ENCODE measurements at places on chromosomes 3 and 15.

GRCh38 chr15:72852273-72852672, 68.7 kb upstream of the ADPGK start:
- no peak for DNase-seq

- DNase-seq = no peak
Observed at GRCh38 chr3:187706971-187707370, 4.6 kb upstream of the RTP2 start.

GRCh38 chr3:138498991-138499390, 64.6 kb downstream of the ESYT3 start:
- no peak for DNase-seq

DNA sequence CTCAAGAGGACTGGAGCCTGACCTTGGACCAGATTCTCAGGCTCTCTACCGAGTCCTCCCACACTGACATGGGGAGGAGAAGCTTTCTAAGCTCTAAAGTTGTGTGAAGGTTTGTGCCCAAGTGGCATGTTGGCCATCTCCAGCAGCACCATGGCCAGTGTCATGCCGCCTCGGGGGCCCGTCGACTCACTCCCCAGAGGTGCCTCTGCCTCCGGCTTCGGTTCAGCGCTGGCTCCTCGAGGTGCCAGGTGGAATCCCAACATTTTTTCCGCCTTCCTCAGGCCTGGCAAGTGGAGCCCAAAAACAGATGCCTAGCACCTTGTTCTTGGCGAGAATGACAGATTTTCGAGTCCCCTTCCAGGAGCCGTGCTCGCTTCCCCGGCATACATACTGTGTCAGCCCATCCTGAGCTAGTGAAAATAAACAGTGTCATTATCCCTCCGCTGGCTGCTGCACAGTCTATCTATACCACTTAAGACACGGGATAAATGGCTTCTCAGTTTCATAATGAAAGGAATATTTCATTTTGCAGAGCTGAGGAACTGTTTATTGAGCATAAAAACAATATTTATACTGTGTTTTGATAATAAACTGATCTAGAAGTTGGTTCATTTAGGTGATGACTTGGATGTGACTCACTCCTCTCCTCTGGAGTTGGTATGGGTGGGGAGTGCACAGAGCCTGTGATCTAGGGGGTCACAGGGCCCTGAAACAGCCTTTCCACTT, 328.5 kb upstream of the TLE3 start:
- no peak for DNase-seq

GRCh38 chr3:59632760-59633573, 583.1 kb upstream of the CFAP20DC start:
- no peak for DNase-seq

- DNase-seq = no peak
Observed at GRCh38 chr3:43163895-43164493, 58.1 kb upstream of the POMGNT2 start.

DNA sequence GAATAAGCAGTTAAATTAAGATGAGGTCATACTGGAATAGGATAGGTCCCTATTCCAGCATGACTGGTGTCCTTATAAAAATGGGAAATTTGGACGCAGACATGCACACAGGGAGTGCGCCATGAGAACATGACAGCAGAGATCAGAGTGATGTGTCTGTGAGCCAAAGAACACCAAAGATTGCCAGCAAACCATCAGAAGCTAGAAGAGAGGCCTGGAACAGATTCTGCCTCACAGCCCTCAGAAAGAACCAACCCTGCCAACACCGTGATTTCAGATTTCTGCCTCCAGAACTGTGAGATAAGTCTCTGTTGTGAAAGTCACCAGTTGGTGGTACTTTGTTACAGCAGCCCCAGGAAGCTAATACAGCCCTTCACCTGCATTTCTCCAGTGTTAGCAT, 34.7 kb downstream of the EPHB1 start:
- no peak for DNase-seq

DNA sequence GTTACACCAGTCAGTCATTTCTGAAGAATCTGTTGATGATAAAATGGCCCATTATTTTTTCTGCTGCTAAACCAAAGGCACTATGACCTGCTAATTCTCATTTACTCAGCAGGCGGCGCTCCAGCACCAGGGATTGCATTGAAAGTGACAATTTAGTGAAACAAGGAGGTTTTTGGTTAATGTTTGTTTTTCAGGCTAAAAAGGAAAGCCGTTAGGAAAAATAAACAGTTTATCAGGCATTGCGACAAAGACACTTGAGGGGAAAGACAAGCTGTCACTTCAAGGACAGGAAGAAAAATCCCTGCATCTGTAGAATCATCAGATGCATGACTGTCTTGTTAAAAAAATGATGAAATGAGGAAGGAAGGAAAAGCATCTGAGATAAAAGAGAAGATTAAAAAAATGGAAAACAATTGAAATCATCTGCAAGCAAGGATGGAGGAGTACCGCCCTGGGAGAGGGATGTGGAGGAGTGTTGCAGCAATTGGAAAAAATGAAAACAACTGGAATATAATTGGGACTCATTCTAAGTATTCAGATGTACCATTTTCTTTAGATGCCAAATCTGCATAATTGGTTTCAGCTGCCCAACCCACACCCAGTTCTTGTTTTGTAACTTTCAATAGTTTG, 54.0 kb downstream of the NR1D2 start:
- no peak for DNase-seq

GRCh38 chr3:183468424-183468823, 40.0 kb upstream of the MCF2L2 start:
- no peak for DNase-seq

DNA sequence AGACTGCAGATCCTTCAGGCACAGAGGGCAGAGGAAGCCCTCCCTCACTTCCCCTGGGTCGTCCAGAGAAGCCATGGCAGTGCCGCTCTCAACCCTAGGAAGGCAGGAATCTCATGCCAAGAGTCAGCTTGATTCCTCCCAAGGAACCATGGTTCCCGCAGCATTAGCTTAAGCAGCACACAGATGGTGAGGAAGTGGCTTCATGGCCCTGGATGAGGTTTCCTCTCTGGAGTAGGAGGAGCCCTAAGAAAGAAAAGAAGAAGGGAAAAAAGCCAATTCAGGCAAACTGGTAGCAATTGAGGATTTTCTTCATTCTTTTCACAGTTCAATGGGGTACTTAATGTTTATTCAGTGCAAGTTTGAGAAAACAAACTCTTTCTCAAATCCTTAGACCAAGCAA, 2.9 kb downstream of the RBSN start:
- no peak for DNase-seq

DNA sequence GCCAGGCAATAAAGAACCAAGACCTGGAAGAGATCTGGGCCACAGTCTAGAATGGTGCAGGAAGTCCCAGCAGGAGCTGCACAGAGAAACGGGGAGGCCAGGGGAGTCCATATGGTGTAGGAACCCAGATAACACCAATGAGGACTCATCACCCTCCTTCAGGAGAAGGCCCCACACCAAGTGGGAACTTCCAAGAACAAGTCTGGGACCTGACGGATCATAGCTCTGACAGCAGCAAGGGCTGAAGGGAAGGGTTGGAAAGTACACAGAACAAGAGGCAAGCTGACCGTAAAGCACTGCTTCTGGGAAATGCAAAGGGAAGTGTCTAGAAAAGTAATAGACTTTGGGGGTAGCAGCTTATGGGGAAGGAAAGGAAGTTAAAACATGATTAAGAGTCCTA, 34.5 kb downstream of the ANO10 start:
- no peak for DNase-seq

GRCh38 chr3:194285024-194285849, 65.9 kb downstream of the CPN2 start:
- DNase-seq = no peak

DNA sequence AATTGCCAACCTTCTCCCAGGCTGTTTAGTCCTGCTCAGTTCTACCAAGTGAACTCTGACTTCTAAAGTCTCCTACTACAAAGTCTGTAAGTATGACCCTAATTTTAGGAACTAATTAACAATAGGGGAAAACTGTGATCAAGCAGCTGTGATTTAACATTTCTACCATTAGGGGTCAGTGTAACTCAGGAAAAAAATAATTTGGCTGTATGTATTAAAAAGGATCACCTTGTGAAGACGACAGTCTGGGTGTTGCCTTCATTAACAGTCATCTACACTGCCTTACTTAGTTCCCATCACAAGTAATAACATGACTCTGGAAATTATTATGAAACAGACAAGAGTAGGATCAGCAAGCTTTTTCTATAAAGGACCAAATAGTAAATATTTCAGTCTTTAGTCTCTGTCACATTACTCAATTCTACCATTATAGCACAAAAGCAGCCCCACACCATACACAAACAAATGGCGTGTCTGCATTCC, 4.2 kb upstream of the NPHP3 start:
- DNase-seq = no peak

- DNase-seq = no peak
Observed at GRCh38 chr15:56165234-56165633, 78.4 kb downstream of the RFX7 start.

GRCh38 chr3:126170073-126170777, 10.2 kb downstream of the ALDH1L1 start:
- DNase-seq = no peak

DNA sequence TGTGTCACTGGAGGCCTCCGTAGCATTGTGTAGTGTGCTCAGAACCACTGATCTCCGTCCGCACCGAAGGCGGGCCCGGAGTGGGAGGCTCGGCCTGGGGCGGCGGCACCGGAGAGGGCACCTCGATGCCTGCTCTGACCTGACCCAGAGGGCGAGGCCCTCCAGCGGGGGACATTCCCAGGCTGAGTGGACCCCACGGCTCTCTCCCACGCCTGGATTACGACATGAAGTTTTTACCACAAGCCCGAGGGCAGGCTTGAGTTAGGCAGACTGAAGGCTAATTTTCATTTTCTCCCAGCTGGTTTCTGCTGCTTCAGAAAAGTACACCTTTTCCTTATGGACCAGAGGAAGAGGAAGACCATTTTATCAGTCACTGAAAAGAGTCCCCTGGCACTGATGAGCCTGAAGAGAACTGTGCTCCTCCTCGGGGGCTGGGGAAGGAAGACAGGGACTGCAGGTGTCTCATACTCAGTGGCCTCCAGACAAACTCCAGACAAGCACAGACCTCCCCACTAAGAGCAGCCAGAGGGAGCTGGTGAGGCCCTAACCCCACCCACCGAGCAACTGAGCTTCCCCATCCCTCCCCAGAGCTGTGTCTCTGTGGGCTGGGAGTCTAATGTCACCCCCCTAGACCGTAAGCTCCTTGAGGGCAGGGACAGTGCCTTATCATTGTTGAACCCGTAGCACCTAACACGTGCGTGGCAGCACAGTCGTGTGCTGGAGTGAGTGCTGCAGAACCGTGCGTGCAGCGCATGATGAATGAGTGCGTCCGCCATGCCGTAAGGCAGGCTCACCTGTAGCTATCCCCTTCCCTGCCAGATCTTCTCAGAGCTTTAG, 74.5 kb upstream of the BLM start:
- no peak for DNase-seq

- DNase-seq = no peak
Observed at GRCh38 chr3:27596334-27596841, 112.2 kb upstream of the SLC4A7 start.

GRCh38 chr15:88738796-88739195, 64.4 kb upstream of the ACAN start:
- no peak for DNase-seq

DNA sequence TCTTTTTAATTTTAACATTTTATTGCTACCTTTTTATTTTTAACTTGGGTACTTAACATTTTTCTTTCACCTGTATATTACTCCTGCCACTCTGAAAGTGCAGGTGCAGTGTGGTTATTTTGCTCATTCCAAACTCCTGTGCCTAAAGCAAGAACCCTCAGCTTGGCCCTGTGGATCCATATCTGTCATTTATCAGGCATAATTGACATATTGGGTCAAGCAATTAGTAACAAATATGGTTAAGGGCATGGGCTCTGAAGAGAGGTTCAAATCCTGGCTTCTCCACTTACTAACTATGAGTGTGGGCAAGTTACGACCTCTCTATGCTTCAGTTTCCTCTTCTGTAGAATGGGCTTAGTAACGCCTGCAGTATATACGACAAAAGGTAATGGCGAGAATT, 9.8 kb upstream of the VPS8 start:
- DNase-seq = no peak

GRCh38 chr15:80609091-80609490, 86.0 kb upstream of the ABHD17C start:
- no peak for DNase-seq

DNA sequence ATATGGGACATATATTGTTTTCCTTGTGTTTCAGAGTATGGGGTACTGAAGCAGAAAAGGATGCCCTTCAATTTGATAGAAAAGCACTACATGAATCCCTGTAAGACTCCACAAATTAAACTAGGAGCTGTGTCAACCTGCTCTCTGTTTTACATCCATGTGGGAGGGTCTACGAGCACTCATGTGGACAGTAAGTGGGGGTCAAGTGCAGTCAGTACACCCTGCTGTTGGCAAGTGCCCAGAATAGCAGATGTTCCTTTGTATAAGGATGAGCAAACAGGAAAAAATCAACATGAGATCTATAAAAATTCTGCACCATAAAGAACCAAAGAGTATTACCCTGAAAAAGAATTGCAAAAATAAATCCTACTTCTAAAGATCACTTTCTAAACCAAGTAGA, 659.9 kb downstream of the SI start:
- DNase-seq = no peak

- no peak for DNase-seq
Observed at GRCh38 chr3:54564374-54564925, 363.4 kb downstream of the LRTM1 start.

GRCh38 chr3:155619118-155619915, 125.6 kb downstream of the PLCH1 start:
- no peak for DNase-seq

DNA sequence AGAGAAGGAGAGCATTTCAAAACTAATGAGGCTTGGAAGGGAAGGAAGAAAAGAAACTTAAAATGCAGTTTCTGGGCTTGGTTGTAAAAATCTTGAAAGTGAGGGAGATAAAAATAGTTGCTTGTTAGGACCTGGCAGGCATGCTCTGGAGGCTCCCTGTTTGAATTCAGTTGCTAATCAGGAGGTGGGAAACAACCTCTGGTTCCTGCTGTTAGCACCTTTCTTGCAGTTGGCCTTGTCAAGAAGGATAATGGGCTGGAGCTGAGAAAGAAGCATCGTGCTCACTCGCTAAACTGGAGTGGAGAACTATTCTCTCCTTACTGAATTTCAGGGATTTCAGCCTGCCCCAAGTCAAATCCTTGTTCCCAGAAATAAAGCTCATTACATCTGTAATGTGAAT, 23.4 kb downstream of the SNAPC5 start:
- DNase-seq = no peak
